AG09319 (cell line): ENCODE measurements at places on chromosomes 4 and X.

DNA sequence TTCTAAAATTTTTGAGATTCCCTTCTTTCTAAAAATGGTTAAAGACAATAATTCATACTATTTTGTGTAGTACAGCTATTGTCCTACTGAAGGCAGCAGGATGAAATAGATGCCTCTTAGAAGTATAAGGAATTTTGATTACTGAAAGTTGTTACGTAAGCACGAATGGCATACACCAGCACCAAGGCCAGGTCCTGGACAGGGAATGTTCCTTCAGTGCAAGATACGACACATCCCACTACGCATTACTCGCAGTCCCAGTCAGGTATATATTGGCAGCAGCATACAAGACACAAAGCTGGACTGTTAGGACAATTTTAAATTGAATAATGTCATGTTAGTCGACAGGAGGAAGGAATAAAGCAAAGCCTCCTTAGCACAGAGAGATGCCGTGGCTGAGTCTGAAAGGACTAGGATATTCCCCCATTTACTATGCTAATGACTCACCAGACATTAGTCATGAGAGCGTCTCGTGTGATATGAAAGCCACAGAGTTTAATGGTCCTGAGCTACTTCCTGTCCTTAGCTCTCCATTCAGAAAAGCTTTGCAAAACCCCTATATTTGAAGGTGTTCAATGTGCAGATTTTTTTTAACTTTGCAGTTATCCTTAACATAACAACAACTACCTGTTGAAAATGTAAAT, 504.3 kb downstream of the FAM133A start:
- DNase-seq, result no peak

- no peak for DNase-seq
These were observed 57.7 kb upstream of the UGT2B7 start for GRCh38 chr4:69038582-69038981.

DNA sequence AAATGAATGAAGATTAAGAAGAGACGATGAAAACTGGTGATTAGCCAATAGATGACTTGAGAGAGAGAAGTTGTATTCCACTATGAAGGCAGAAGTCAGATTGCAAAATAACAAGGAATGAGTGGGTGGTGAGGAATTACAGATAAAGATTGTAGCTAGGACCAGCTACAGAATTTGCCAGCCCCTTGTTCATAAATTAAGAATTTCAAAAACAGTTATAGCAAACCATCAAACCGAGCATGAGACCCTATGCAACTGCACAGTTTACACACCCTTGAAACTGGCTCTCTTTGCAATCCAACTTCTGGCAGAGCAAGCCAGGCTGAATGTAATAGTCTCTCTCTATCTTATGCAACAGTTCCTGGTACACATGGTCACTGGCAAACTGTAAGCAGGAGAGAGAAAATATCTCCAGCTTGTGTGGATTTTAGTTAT, 35.2 kb downstream of the STAP1 start:
- DNase-seq, result no peak

- no peak for DNase-seq
These were observed 262.0 kb downstream of the COL25A1 start for GRCh38 chr4:109040441-109040840.

- no peak for DNase-seq
These were observed 92.7 kb upstream of the RPL34 start for GRCh38 chr4:108527723-108528122.

GRCh38 chr4:25144870-25145481, 15.3 kb downstream of the SEPSECS start:
- no peak for DNase-seq
